ENCODE measurements at places on chromosomes 6 and 20.

DNA sequence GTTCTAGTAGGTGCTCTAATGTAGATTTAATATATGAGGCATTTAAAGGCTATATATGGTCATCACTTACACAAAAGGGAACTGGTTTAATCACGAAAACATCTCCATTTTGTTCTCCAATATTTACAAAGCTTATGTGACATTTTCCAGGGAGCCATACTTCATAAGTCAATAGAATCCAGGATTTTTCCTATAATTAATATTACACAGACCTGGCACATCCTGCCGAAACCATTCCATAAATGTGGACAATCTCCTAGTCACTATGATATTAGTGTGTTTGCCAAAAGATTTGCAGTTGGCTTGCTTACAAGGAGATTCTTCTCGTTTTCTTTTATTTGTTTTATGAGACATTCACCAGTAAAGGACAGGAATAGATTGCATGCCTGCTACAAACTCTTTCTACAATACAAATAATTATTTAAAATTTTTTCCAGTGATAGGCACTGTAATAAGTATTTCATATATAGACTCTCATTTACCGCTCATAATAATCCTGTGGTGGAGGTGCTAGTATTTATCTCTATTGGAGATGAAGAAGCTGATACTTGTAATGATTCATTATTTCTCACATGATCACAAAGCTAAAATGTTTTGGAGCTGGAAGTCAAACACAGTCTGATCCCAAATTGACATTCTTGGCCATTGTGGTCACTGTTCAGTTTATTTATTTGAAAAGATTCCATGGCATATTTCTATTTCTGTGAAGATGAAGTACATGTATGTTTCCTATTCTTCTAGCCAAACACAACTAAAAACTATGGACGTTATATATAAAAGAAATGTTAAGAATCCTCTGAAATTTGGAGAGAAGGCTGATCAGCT lies 597.0 kb downstream of the HTR1B start:
- no peak for DNase-seq

DNA sequence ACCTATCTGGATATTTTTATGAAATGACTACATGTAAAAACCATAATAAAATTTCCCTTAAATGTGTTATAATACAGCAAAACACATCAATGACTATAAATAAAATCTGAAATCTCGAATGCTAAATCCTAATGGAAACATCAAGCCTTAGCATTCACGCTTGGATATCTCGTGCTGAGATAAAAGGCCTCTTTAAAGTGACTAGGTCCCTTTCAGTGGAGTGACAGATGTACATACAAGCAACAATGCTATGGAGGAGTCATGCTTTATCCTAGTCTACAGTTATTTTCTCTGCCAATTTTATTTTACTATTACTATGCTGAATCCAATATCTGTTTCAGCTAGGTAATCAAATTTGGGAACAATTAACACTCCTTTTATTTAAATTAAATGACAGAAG lies 72.4 kb downstream of the MAP3K7 start:
- DNase-seq = no peak

- no peak for DNase-seq
These were observed 1.1 kb downstream of the AIG1 start for GRCh38 chr6:143061597-143062385.

GRCh38 chr20:54067606-54068174 lies 2.7 kb downstream of the BCAS1 start:
- DNase-seq = no peak

DNA sequence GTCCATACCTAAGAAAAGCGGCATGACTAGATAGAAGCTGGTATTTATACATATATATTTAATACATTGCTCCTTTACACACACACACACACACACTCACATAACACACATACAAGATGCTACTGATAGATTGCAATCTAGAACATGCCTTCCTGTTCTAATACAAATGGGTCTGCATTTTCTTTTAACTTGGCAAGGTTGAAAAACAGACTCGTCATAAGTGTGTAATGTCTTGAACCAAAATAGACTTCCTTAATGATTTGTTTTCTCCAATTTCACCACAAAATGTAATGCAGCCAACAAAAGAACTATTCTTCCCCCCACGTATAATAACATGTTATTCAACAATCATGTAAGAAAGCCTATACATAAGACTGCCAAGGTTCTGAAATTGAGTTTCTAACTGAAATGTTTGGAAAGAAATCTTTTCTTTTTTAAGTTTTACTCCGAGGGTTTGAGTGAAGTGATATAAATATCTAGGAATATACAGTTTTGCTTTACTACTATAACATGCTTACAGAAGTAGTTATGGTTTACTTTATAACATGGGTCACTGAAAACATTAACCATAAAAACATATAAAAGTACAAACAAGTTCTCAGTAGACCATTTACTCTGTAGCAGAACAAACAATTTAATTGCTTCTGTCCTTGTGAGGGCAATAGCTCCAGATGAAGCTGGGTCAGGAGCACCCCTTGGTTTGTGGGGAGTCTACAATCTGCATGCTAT lies 207.5 kb downstream of the FOXC1 start:
- DNase-seq = no peak

DNA sequence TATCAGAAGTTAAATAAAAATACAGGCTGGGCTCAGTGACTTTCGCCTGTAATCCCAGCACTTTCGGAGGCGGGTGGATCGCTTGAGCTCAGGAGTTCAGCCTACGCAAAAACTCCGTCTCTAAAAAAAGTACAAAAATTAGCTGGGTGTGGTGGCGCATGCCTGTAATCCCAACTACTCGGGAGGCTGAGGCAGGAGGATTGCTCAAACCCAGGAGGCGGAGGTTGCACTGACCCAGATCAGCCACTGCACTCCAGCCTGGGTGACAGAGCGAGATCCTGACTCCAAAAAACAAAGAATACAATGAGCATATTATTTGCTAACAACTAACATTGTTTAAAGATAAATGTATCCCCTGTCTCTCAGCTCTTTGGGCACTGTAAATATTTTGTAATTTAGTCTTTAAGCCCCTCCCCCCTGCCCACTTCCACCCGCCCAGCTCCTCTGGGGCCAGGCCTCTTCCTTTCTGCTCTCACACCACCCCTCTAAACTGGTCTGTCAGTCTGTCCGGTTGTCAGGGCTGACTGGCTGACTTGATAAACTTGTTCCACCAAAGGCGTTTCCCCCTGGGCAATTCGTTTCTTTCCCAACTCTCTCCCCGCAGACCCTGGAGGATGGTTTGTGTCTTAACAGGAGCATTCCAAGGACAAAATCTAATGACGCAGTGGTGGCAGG lies 62.4 kb upstream of the QKI start:
- no peak for DNase-seq

- DNase-seq = no peak
These were observed 64.3 kb downstream of the CDH4 start for GRCh38 chr20:61316346-61316745.

- DNase-seq = no peak
These were observed 138.1 kb upstream of the PHACTR3 start for GRCh38 chr20:59466107-59466815.

DNA sequence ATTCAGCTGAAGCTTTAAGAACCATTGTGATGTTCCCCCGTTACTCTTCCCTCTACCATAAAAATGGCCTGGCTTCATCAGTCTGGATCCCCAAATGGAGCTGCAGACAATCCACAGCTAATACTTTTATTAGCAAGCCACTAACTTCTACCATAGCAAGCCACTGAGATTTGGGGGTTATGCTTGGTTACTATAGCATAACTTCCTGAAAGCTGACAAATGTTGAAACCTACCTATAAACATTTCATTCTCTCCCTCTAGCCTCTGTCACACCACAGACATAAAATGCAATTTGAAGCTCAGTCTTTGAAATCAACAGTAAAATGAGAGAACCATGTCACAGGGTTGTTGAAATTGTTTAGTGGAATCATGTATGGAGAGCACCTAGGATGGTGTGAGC lies 3.0 kb upstream of the HTR1E start:
- no peak for DNase-seq

- DNase-seq = no peak
These were observed 107.7 kb upstream of the PRND start for GRCh38 chr20:4613718-4614620.

DNA sequence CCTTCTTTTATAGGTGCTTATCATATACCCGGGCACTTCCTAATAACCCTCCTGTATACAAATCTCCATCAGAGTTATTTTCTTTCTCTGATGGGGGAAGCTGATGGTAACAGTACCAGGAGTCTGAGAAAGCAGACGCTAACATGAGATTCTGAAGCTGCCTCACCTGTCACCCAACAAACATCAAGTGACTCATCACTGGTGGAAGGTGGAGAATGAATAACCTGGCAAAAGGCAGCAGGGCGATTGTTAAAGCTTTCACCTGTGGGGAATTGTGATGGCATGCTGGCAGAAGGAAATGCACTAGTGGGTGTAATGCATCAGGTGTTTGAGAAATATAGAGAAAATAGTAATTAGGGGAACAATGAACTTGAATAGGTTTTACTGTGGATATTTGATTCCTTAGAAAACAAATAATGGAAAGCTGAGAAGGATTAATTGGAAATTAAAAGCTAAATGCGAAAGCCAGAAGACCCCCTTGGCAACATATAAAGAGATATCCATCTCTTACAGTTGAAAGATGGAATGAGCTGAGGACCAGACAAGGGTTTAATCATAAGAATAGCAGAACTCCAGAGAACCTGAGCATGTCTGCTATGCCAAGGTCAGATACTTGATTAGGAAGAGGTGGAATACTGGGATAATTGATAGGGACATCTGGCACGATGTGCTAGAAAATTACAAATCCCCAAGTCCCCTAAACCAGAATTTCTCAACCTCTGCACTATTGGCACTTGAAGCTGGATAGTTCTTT lies 517.1 kb downstream of the PKHD1 start:
- DNase-seq = no peak

- peak; percentile 91 for DNase-seq
These were observed at the start of gene ITCH for GRCh38 chr20:34363062-34363464. Gene ITCH (plus strand): TSS chr20:34363273. CDS start chr20:34393812, 30,539 bp downstream.

DNA sequence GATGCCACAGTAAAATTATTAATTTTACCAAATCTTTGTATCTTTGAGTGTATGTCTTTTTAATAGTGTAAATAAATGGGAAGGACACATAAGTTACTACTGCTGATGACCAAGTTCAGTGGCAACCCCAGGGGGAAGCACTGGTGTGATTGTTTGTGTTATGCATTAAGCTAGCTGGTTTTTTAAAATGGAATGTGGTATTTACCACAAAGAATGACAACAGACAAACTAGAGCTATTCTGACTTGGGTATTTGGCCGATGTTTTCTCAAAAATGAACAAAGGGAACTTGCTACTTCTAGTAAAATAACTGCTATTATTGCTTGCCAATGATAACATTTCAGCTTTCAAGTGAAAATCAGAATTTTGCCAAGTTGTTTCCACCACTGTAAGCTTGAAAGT lies 2.9 kb downstream of the FNDC1 start:
- no peak for DNase-seq

DNA sequence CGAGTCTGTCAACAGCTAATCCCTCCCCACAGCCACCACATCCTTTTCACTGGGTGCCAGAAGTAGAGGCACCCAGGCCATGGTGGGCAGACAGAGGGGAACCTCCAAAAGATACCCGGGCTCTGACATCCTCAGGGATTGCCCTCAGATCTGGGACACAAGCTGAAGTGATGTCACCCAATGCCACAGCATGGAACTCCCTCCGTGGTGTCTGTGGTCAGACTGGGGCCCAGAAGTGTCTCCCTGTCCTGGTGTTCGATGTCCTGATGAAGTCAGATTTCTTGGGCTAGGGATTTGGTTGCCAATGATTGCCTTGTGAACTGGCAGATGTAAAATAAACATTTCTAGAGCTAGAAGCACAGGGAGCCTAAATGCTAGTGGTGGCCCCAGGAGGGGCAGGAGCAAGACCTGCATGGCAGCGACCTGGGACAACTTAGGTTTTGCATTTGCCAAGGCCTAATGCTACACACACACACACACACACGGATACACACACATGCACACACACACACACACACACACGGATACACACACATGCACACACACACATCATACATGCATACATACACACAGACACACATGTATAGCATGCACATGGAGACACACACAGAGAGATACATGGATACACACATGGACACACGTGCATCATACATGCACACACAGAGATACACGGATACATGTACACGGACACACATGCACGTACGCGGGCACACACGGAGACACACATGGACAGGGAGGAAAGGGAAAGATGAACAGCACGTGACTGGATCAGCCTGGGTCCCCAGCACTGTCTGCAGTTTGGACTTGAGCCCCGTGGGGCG lies 221.0 kb downstream of the NFATC2 start:
- no peak for DNase-seq

GRCh38 chr20:37188787-37189186 lies 9.4 kb upstream of the MROH8 start:
- no peak for DNase-seq

GRCh38 chr6:102411796-102412195 lies 1018.3 kb downstream of the GRIK2 start:
- no peak for DNase-seq

DNA sequence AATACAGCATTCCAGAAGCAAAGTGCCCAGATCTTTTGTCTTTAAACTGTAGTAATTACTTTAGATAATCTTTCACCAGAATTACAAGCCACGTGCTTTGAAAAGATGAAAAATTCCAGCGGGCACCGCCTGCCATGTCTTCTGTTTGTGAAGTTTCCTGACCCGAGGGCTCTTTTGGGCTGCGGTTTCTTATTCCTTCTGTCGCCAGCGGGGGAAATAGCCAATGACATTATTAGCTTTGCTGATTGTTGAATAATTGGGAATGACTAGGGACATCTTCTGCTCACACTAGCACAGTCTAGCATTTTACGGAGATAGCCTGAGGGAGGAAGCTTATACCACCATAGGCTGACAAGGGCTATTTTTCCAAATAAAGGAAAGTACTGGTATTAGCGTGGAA lies 124.7 kb downstream of the SAMD5 start:
- DNase-seq = no peak

DNA sequence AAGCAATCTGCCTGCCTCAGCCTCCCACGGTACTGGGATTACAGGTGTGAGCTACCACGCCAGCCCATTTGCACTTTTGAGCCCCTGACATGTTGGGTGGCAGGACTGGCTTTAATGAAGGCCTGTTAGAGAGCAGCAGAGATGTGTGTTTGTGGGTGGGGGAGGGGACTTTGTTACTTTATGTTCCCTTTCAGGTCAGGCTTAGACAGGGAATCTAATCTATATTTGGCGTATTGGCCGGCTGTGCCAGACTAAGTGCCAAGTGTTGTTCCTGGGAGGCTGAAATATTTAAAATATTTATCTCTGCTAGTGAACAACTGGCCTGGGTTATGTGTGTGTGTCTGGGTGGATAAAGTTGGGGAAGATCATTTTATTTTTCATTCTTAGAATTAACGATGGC lies 6.1 kb downstream of the GMPR start:
- DNase-seq = no peak

DNA sequence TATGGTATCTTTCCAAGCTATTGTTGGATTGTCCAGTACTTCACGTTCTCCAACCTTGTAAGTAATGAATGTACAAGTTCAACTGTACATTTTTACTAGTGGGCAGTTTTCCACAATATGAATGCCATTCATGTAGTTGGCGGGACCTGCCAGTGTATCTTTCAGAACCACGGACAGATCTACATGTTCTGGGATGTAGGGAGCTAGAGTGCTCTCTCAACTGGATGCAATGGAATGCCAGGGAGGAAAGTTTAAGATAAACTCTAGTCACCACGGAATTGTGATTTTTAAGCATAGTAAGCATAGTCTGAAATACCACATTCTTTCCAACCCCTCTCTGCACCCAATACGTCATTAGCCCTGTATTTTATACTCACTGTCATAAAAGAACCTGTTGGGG lies 21.5 kb upstream of the HLA-C start:
- DNase-seq = no peak
